Lung (tissue), 17 donors: ENCODE measurements at places on chromosomes 5 and 9. TPM values are rescaled to one million over a fixed set of nuclear protein-coding genes. Genes with fewer than 3 reads are reported as not detected.

DNA sequence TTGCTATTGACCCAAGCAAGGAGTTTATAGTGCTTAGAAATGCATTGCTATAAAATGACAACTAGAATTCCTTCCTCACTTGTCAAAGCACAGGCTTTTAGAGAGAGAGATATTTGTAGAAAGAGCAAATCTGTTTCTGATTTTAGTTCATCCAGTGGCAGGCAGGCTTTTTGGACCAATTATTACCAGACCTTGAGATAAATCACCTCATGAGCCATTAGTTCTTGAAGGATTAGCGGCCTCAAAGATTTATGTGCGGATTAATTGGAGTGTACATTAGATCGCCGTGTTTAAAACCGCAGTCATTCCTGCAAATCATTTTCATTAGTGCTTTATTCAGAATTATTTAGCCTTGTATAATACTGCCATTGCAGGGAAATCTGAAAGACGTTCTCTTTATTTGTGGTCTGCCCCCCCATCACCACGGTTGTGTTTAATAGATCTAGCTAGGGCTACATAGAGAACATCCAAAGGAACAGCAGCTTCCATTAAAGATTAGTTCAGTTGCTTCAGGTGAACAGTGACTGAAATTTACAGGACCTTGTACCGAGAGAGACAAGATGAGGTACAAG lies 28.8 kb upstream of the TJP2 start:
- H3K36me3 ChIP-seq = no peaks in the 10 kb centered on the region
- H3K27me3 ChIP-seq = no peaks in the 10 kb centered on the region
- DNase-seq = no peak

The PCDHA12 gene
- 0.23 TPM for total RNA-seq

The GABRA1 gene
- total RNA-seq = 0.20 TPM

GRCh38 chr9:109289186-109289585 lies 31.7 kb downstream of the EPB41L4B start:
- no peaks in the 10 kb centered on the region for H3K36me3 ChIP-seq
- peaks cover 4% of the 10 kb centered on the region for H3K4me1 ChIP-seq
- no peak for DNase-seq
- H3K27ac ChIP-seq = no peak overlapping the region
- no peak overlapping the region for H3K4me3 ChIP-seq
